EL (cell line): ENCODE measurements at places on chromosomes 12 and 14.

- DNase-seq = peak; percentile 96
These were observed 99.9 kb downstream of the TMTC3 start for GRCh38 chr12:88241862-88242570.

DNA sequence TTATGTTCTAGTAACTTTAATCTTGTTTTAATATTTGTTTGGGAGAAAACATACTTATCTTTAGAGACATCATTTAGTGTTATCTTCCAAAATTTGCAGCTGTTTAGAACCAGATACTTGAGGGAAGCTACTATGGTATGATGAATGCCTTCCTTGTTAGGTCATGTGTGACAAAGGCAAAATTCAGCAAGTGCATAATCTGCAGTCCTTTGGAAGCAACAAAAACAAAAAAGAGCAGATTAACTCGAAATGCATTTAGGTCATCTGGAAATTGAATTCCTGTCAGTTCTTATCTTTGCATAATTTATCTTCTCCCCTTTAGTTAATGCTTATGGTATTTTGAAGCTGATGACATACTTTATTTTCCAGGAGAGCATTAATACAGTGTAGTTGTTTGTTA, 3.5 kb downstream of the FBXO34 start:
- peak; percentile 81 for DNase-seq

- no peak for DNase-seq
These were observed 17.9 kb downstream of the NFKBIA start for GRCh38 chr14:35386673-35387125.

DNA sequence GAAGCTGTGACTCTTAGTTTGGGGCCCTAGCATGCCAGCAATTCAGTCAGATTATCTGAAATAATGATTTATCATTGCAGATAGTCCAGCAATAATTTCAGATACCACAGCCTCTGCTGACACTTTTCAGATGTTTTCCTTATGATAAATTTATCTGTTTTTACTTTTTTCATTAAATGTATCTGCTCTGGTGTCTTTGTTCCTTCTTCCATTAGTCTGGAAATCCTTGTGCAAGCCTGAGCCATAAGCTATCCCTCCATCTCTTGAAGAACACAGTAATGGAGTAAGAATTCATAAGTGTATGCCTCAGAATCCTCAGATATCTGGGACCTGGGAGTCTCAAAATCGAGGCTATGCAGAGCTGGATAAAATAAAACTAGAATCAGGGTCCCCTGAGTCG, 146.4 kb upstream of the KRR1 start:
- DNase-seq = peak; percentile 14

DNA sequence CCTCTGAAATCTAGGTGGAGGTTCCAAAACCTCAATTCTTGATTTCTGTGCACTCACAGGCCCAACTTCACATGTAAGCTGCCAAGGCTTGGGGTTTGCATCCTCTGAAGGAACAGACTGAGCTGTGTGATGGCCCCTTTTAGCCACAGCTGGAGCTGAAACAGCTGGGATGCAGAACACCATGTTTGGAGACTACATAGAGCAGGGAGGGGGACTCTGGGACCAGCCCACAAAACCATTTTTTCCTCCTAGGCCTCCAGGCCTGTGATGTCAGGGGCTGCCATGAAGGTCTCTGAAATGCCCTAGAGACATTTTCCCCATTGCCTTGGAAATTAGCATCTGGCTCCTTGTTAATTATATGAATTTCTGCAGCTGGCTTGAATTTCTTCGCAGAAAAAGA, 1025.9 kb upstream of the NOVA1 start:
- DNase-seq = no peak

- DNase-seq = no peak
These were observed 41.8 kb upstream of the DCD start for GRCh38 chr12:54689984-54690383.

- DNase-seq = no peak
These were observed 60.0 kb upstream of the PNMA1 start for GRCh38 chr14:73774241-73774570.

GRCh38 chr14:85483652-85484051, 46.3 kb upstream of the FLRT2 start:
- no peak for DNase-seq

GRCh38 chr12:63450816-63451215, 217.5 kb downstream of the DPY19L2 start:
- no peak for DNase-seq

GRCh38 chr12:54370171-54370730, 6.0 kb upstream of the GPR84 start:
- peak; percentile 92 for DNase-seq

DNA sequence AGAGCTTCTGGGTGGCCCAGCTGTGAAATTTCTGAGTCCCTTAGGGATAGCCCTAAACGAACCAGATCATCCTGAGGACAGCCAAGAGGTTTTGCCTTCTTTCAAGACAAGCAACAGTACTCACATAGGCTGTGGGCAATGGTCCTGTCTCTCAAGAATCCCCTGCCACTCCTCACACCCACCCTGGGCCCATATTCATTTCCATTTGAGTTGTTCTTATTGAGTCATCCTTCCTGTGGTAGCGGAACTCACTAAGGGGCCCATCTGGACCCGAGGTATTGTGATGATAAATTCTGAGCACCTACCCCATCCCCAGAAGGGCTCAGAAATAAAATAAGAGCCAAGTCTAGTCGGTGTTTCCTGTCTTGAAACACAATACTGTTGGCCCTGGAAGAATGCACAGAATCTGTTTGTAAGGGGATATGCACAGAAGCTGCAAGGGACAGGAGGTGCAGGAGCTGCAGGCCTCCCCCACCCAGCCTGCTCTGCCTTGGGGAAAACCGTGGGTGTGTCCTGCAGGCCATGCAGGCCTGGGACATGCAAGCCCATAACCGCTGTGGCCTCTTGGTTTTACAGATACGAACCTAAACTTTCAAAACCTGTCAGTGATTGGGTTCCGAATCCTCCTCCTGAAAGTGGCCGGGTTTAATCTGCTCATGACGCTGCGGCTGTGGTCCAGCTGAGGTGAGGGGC, 38.9 kb downstream of the DAD1 start:
- peak; percentile 40 for DNase-seq

- DNase-seq = peak; percentile 2
These were observed 57.3 kb downstream of the NRXN3 start for GRCh38 chr14:78227248-78228077.
